Activated naive CD8-positive, alpha-beta T cell treated with anti-CD3 and anti-CD28 coated beads, Interleukin-2, amount 10 ng/mL, durations not matched to agents 7 days and 5 days (primary cell): ENCODE measurements at places on chromosomes 5 and 9. TPM values are rescaled to one million over a fixed set of nuclear protein-coding genes. Genes with fewer than 3 reads are reported as not detected.

DNA sequence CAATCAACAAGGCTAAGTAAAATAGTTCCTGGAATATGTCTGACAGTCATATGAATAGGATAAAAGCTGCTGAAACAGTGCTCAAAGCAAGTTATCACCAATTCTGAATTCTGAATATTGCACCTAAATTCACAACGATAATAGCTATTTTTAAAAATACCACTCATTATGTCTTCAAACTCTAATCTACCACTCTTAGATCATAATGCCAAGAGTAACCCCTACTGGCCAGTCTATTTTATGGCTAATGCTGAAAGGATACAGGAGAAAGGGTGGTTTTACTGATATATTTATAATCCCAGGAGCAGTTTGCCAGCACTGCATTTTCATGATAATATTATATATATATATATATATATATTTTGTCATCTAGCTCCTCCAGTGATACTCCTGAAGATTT, 232.8 kb downstream of the PDE4D start:
- DNase-seq, result no peak

GRCh38 chr9:87283585-87283984, 214.1 kb upstream of the DAPK1 start:
- DNase-seq, result no peak

IRX2 gene
- total RNA-seq, result not detected

GRCh38 chr9:121237916-121238315, 30.0 kb upstream of the GSN start:
- no peak for DNase-seq

EQTN gene
- not detected for total RNA-seq

IGFBPL1 gene
- total RNA-seq, result not detected

- no peak for DNase-seq
Observed at GRCh38 chr5:14534773-14535172, 46.8 kb upstream of the OTULINL start.

DNA sequence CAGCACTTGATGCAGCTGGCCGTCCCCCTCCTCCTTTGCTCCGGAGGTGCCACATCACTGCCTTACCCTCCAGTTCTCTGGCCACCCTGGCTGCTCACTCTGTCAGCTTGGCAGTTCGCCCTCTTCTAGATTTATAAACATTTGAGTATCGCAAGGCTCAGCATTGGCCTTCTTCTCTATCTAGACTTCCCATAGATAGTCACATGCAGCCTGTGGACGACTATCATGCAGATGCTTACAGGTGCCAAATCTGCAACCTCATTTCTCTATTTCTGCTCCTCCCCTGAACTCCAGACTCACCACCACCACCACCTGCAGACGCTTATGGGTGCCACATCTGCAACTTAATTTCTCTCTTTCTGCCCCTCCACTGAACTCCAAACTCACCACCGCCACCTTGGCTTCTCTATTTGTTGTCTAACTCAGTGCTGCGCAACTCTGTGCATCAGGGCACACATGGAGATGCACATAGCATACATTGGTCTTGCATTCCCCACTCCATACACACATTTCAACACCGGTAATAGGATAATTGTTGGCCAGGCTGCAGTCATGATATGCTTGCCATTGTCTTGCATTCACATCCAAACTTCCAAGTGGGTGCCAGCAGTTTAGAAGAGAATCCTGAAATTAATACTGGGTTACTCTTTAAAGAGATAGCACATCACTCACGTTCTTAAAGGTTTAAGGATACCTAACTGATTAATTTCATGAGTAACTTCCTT, 1.9 kb upstream of the DAP start:
- no peak for DNase-seq

DNA sequence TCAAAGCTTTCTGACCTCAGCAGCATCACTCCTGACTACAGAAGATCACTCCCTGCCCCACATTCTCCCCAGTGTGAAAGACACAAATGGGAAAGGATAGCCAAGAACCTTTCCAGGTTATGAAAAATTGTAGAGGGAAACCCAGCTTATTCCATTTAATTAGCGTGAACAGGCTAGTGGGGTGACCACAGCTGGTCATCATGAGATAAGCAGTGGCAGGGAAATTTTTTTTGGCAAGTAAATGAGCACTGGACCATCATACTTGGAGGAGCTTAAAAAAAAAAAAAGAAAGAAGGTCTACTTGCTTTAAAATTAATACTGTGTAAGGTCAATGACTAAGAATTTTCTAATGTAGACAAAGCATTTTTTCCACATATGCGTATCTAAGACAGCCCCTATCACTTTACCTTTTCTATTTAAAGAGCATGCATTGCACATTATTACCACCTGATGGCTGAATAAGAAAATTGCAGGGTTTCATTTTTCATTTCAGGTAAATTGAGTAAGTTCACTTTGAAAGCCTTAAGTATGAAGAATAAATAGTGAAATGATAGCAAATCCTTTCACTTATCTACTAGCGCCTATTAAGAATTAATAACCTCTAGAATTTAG, 123.6 kb downstream of the ELAVL2 start:
- no peak for DNase-seq

CDC14B gene
- total RNA-seq, result 4.9 TPM

GRCh38 chr5:10453545-10453944, 11.9 kb downstream of the ROPN1L start:
- no peak for DNase-seq

PDE6A gene
- not detected for total RNA-seq

CANX gene
- total RNA-seq, result 255 TPM

C9orf152 gene
- not detected for total RNA-seq

- no peak for DNase-seq
Observed at GRCh38 chr9:135103001-135103446, 15.6 kb downstream of the OLFM1 start.

DNA sequence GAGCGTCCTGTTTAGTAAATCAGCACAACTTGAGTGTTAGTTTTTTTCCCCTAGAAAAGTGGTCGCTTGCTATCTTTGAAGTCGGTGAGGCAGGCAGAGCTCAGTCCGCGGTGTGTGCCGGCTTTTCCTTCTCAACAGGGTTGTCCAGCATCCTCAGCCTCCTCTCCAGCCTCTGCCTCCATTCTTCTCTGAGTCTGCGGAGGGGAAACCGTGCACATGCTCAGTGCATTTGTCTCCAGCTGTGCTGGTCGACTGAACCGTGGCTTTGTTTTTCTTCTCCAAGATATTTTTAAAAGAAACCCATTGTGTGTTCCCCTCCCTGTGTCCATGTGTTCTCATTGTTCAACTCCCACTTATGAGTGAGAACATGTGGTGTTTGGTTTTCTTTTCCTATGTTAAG, 25.3 kb downstream of the FAM240B start:
- DNase-seq, result no peak

DNA sequence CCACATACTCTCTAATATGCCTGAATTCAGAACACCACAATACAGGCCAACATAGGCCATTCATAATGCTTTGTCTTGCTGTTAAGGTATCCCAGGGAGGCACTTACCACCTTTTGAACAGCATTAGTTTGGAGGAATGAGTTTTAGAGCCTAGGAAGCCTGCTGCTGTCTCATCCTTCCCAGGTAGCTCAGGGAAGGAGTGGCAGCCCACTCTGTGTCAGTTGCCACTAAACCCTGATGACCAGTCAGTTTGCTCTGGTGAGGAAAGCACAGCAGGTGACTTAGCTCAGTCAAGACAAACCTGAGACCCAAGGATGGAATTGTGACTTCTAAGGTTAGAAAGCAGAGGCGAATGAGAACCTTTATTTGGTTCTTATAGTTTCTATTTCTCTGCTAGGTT, 337.4 kb upstream of the ATP10B start:
- no peak for DNase-seq

DNA sequence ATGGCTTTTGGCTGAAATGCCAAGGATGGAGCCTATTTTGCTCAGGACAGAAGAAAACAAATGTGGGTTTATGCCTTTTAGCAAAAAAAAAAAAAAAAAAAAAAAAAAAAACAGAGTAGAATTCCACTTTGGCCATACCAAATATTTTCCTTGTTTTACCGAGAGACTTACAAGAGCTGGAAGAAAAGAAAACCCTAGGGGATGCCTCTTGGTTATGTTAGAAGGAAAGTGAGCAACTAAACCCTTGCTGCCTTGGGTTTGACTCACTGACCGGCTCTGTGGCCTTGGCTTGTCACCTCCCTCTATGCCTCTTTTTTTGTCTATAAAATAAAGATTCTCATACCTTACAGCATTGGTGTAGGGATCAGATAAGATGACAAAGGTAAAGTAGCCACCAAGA, 69.6 kb upstream of the ABCA1 start:
- DNase-seq, result no peak

GRCh38 chr5:119353686-119354366, 2.0 kb upstream of the TNFAIP8 start:
- no peak for DNase-seq

DNA sequence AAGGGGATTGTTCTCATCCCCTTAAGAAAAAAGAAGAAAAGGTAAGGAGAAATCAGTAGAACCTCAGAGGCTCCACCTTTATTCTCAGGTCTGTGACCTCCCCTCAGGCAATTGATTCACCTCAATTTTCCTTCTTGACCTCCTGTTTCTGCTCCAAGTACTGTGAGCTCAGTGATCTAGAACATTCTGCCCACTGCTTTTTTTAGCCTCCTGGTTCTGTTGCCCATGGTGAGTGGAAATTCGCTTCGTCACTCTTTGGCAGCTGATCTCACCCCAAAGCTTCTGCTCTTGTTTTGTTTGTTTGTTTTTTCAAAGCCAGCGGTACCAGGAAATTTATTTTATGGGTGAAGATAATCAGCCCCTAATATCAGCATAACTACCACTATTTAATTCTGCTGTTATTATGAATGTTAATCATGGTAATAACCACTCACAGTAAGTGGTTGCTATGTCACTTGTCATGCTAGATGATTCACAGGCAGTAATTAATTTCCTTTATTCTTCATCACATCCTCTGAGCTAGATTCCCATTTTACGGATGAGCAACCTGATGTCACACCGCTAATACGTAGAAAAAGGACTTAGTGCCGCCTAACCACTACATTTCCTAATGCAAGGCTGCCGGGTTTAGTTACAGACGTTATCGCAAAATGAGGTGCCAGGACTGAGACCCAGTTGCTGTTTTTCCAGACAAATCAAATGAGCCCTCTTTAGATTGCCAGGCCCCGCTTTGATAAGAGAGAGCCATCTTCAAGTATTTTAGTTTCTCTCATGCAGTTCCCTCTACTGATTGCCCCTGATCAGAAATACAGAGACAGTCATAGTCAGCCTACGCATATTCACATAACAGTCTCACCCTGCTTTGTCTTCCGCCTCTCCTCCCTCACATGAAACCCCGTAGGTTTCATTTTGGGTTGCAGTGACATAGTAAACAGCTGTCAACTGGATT, 78.2 kb downstream of the CYFIP2 start:
- DNase-seq, result no peak

- DNase-seq, result no peak
Observed at GRCh38 chr5:50574121-50574520, 92.3 kb upstream of the PARP8 start.

LRRTM2 gene
- 0.06 TPM for total RNA-seq

- DNase-seq, result no peak
Observed at GRCh38 chr5:100900142-100900795, 2.8 kb downstream of the ST8SIA4 start.

DNA sequence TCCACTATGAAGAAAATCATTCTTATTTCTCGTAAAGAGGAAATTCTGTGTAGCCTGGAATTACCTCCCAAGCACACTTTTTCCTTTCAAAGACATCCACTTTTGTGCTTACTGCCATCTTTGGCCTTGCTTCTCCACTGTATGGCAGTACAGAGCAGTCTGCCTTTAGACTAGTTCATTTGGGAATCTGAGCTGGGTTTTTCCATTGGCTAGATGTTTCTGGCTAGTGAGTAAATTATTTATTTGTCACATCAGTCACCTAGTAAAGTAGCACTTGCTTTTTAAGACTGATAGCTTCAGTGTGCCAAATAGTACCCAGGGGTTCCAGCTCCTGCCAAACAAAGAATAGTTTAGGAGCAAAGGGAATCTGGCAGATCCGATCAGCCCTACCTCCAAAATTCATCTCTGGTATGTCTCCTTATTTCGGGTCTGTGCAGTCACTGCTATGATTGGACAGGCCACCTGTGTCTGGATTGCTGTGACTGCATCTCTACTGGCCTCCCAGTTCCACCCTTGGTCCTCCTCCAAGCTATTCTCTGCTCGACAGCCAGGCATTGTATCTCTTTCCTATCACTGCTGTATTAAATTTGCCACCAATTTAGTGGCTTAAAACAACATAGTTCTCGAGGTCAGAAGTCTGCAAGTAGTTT, 97.6 kb downstream of the NUDT12 start:
- no peak for DNase-seq

DNA sequence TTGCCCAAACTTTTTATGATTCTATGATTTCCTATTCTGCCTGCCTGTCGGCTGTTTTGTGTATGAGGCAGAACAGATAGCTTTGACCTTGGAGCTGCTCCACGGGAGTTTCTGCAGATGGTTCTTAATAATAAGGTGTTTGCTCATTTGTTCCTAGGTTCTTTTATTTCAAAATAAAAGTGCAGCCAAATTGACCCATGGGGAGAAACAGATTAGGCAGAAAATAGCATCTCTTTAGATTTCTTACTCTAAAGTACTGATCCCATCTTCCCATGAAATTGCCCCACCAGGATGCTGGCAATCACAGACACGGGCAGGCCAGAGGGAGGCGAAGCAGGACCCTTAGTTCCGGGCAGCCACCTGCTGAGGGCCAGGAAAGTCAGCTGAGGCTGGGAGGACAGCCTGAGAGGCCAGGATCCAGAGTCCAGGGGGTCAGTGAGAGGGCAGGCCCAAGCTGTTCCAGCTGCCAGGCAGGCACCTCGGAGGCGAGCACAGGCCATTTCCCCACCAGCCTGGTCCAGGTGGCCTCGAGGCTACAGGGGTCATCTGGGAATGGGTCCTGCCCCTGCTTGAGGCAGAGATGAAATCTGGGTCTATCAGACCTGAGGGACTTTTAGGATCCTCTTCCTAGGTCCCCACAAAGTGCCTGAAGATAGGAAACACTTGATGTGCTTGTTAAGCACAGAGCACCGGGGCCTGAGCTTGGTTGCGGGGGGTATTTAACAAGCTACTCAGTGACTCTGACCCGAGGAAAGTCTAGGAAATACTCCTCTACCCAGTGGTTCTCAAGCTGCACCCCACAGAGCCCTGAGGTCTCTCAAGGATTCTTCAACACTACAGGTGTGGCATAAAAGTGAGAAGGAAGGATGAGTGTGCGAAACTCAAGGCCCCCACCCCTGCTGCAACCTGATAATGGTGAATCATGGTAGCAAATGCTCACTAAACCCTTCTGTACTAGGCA, 145.4 kb downstream of the CMYA5 start:
- no peak for DNase-seq

- DNase-seq, result no peak
Observed at GRCh38 chr9:13786131-13786530, 506.6 kb upstream of the MPDZ start.

OR1J1 gene
- total RNA-seq, result not detected

CAMK4 gene
- total RNA-seq, result 132 TPM

- DNase-seq, result no peak
Observed at GRCh38 chr5:167096816-167097215, 1194.6 kb upstream of the WWC1 start.

DNA sequence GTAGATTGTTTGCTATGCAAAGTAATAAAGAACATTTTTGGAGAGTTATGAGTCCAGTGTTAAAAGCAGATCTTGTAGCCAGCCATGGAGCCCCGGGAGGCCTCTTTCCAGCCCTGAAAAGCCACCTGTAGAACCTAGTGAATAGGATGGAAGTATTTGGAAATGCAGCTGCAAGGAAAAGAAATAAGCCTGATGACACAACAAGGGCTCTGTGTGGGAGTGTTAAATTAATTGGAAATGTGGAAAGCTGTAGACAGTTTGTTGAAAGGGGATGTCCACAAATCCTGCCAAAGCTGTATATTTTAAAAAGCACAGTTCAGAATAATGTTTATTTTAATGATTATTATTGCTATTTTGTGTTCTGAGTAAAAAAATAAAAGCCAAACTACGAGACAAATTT, 152.5 kb upstream of the GHR start:
- no peak for DNase-seq

C8G gene
- 1.5 TPM for total RNA-seq

NEURL1B gene
- 3.0 TPM for total RNA-seq
